IPS DF 19.7 (cell line): ENCODE measurements at places on chromosomes 3 and 15.

GRCh38 chr3:196214783-196215441 lies 1.4 kb upstream of the SLC51A start:
- DNase-seq, result no peak

DNA sequence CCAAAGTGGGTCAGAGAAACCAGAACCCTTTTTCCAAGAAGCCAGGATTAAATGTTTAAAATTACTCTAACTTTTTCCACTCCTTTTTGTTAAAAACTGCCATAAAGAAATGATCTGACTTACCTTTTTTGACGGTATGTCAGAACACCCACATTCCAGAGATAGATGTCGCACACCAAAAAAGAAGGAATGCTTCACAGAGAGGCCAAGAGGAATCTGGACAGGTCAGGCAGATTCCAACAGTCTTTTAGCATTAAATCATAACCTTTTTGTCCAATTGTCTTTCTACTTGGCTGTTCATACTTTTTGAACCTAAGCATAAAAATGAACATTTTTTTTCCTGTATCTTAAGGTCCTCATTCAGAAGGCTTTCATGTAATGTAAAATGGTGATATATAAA lies 846.9 kb downstream of the NSUN3 start:
- DNase-seq, result no peak

DNA sequence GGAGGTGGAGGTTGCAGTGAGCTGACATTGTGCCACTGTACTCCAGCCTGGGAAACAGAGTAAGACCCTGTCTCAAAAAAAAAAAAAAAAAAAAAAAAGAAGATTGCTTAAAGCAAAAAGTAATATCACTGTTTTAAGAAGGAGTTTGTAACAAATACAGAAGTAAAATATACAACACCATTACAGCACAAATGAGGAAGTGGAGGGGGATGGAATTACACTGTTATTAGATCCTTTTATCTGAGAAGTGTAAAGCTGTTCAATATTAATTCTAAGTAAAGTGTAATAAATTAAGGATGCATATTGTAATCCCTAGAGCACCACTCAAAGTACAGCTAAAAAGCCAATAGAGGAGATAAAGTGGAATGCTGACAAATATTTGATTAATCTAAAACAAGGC lies 47.0 kb upstream of the SNRPA1 start:
- DNase-seq, result no peak

- DNase-seq, result no peak
Observed at GRCh38 chr15:77486542-77487468, 66.1 kb downstream of the HMG20A start.

DNA sequence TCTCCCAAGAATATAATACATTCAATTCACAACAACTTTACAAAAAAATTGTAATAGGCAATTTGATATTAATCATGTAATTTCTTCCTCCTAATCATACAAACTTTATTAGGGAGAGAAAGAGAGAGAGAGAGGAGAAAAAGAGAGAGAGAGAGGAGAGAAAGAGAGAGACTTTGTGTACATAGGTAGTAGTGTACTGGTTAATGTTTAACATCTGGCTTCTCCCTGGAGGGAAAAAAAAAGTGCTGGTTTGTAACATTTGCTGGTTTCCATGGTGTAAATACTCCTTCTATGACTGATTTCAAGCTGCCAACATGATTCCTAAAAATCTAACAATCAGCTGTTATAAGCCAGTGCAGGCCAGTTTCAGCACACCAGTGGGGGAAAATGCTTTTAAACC lies 98.0 kb upstream of the ARHGEF26 start:
- no peak for DNase-seq

DNA sequence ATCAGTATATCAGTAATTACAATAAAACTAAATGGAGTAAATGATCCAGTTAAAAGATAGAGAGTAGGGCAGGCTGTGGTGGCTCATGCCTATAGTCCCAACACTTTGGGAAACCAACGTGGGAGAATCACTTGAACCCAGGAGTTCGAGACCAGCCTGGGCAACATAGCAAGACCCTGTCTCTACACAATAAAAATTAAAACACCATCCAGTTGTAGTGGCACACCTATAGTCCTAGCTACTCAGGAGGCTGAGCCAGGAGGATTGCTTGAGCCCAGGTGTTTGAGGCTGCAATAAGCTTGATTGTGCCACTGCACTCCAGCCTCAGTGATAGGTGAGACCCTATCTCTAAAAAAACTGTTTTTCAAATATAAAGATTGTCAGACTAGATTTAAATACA lies 5.9 kb upstream of the KCNMB3 start:
- DNase-seq, result no peak

DNA sequence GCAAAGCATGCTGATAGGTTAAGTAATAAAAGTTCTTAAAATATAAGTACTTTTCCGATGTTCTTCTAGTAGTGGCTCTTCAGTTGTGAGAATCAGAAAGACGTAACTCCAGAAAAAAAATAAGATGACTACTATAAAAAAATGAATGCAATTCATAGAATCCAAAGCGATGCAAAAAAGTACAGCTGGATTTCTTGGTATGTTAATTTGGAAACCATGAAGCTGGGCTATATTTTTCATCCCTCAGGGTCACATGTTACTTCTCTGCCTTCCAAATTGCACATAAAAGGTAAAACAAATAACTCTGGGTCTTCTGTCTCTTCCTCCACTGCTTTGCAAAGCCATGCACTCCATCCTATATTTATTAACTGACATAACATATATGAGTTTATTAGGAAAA lies 843.9 kb upstream of the DPPA4 start:
- DNase-seq, result no peak

DNA sequence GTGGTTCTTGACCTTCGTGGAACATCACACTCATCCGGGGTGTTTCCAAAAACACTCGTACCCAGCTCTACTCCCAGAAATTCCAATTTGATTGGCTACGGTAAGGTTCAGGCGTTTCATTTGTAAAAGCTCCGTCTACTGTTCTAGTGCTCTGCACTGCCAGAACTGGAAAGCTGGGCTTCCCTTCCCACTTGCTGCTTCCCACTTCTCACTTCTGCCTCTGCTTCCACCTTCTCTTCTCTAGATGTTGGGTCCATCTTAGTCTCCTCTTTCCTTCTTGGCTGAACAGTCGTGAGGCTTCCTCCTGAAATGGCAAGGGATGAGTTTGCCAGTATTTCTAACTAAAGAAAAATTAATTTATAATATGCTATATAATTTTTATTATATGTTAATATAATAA lies 29.8 kb upstream of the RHCG start:
- DNase-seq, result no peak

DNA sequence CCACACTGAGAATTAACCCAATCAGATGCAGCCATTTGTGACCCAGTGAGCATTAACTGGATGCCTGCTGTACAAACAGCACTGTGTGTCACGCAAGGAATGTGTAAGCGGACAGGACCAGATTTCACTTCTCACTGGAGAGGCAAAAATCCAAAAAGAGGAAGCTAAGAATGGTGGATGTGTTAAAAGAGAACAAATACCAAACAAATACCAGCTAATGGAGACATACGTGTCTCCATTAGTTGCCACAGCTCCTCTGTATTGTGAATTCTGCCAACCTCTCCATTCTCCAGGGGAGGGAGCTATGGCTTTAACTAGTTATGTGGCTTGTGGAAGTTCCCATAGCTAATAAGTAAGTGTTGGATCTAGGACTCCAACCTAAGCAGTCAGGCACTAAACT lies 2.6 kb downstream of the LTF start:
- DNase-seq, result no peak

DNA sequence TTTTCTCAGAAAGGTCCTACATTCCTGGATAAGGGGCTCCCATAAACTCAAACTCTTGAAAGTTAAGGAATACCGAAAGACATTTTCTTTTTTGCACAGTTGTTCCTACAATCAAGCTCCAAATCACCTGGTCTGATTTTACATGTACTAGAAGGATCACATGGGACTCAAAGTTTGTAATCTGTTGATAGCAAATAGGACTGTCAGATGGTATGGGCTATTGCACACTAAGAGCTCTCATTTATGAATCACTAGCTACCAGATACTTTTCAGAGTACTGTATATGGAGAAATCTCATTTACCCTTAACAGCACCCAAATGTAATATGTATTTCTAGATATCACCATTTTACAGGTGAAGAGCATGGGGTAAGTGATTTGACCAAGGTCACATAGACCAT lies 49.5 kb upstream of the CMSS1 start:
- no peak for DNase-seq

DNA sequence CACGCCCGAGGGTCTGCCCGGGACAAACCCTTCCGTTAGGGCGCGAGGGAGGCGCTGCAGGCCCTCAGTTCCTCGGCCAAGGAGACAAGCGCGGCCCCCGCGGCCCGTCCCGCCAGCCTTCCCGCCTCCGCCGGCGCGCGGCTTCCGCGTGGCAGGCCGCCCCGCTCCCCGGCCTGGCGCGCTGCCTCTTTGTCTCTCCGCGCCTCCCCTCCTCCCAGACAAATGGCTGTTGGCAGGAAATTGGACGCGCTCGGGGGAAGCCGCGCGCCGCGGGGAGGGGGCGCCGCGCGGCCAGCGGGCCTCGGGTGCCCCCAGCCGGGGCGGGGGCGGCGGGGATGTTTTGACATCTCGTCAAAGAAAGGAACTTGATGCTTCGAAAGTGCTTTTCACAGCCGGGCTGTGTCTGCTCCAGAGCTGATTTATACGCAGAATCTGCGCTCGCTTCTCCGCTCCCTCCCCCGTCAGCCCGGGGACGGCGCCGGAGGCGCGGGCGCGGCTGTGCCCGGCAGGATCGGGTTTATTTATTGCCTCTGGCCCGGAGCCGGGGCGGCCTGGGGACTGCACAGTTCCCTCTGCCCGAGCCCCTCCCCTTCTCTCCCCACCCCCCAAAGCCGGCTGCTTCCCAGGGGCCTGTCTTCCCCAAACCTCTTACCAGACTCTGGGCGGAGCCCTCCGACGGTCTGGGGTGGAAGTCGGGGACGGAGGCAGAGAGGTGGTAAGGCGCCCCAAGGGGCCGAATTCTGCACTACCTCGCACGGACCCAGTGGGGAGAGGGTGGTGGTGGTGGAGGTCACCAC lies 20.7 kb downstream of the SHF start:
- no peak for DNase-seq

DNA sequence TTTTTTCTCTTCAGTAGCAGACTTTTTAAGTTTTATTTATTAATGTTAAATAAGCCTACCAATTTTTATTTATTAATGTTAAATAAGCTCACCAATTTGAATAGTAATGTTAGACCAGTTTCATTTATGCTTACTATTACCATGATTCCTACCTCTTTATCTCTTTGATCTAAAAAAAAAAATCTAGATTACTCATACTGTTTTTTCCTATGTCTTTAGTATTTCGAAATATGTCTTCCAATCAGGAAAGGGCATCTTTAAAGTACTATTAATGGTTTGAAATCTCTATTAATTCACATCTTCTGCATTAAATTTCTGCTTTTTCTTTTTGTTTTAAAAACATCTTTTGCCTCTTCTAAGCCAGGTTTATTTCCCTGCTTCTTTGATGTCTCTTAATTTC lies 27.5 kb upstream of the MAPKBP1 start:
- no peak for DNase-seq

DNA sequence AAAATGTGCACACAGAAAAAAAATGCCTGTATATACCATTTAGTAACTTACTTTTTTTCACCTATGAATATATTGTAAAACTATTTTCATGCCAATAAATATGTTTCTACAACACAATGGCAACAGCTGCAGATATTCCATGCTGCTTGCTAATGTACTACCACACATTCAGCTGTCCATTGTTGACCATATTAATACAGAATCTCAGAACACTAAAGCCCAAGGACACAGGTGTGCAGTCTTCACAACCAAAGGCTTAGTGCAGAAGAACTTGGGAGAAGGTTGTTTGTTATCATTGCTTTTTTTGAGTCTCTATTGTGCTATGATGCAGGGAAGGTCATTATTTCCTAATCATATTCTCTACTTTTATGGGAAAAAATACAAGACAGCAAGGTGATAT lies 79.6 kb downstream of the DIPK2A start:
- DNase-seq, result no peak

GRCh38 chr3:41224120-41224806 lies 25.0 kb downstream of the CTNNB1 start:
- DNase-seq, result no peak

DNA sequence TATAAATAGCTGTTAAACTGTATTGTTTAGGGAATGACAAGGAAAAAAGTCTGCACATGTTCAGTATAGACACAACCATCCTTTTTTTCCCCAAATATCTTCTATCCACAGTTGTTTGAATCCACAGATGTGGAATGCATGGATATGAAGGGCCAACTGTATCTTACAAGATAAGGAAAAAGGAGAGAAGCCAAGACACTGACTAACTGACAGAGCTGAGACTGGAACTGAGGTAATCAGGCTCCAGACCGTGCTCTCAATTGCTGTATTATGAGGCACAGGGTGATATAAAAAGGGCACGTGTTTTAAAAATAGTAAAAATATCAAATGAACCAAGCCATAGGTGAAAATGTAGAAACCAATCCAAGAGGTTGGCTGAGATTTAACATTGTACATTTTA lies 49.0 kb downstream of the DHX36 start:
- DNase-seq, result no peak

DNA sequence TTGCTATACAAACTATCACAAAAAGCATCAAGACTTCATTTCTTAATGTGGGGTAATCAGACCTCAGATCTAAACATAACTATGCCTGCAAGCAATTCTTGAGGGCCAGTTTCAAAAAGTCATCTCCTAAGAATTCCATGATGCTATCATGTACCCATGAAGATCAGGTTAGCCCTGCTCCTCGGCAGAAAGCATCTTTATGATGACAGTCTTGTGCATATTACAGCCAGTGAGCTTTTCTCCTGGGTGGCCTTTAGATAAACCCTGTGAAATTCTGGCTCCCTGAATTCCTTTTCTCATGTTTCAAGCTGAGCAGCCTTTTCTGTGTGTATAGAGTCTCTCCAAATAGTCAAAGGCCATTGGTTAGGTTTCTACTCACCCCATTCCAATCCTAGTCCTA lies 201.9 kb upstream of the MCTP2 start:
- DNase-seq, result no peak

DNA sequence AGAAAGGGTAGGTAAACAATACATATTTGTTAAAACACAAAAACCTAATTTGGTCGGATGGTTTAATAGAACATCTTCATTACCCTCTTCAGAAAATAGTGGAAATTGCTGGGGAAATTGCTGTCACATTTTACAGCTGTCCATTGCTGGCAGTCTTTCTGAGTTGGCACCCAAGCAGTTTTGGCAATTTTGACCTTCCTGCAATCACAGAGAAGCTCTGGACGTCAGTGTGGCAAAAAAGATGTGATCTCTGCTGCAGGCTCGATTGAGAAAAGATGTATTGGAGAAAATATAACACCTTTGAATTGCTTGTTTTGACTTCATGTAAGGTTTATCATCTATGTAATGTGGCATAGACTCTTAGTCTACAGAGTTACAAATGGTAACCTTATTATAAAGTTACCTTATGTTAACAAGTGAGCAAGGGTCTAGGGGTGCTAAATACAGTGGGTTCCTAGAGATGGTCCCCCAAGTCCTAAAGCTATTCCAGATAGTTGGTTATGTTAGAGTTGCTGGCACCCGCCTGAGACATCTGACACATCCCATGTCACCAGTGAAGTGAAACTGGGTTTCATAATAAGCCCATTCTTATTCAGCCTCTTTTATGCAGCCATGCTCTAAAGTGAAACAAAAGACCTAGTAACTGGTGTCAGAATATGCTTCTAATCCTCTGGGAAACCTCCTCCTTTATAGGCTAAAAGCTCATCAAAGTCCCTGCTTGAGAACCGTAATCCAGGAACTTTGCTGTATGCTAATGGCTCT lies 14.0 kb downstream of the UBE2E1 start:
- DNase-seq, result no peak

GRCh38 chr3:143875546-143875945 lies 27.3 kb upstream of the SLC9A9 start:
- DNase-seq, result no peak

GRCh38 chr3:95905182-95905581 lies 909.2 kb upstream of the EPHA6 start:
- no peak for DNase-seq
